ENCODE measurements at places on chromosomes 11 and 22. TPM values are rescaled to one million over a fixed set of nuclear protein-coding genes. Genes with fewer than 3 reads are reported as not detected.

The RTN4R gene
- total RNA-seq, result 9.8 TPM

The TMPRSS4 gene
- total RNA-seq, result 3.0 TPM

The OR5M3 gene
- not detected for total RNA-seq

The BIRC2 gene
- total RNA-seq, result 44.1 TPM

The ARRB1 gene
- total RNA-seq, result 188 TPM

The INPP5J gene
- total RNA-seq, result 4.5 TPM

The PPME1 gene
- 32.0 TPM for total RNA-seq

The VPREB1 gene
- total RNA-seq, result not detected
